ENCODE measurements at places on chromosomes 6 and 20.

GRCh38 chr6:167211881-167212712 is 54.3 kb upstream of the GPR31 start:
- DNase-seq = no peak

DNA sequence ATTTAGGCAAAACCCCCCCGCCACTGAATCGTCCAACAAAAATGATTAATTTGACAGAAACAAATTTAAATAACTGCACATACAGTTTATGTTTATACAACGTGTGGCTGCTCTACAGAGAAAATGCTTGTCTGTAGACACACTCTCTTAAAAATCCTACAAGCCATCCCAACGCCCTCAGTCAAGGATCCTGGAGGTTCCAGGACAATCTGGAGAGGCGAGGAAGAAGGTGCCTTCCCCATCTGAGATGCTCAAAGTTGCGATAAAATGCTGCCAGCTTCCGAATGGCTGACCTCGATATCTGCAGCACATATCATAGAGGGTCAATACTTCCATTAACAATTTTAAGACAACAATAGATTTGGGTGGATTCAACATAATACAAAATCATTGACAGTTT is 25.3 kb downstream of the ZNF217 start:
- DNase-seq = no peak

DNA sequence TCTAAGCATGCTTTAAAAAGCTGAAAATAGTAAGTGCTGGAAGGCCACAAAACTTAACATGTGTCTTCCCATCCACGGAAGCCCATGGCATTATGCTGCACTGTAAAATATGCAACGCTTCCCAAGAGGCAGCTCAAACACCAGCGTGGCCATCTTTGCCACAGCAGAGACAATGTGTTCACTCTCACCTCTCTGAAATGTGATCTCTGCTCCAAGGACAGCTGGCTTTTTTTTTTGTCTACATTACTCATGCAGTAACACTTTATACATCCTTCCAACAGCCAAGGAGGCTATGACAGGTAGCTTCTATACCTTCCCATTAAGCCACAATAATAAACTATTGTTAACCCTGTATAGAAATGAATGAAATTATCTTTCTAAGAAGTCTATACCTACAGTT is 49.2 kb downstream of the BLOC1S5 start:
- DNase-seq = no peak

- no peak for DNase-seq
Measured at GRCh38 chr20:35502352-35502751, 27.1 kb downstream of the C20orf173 start.

GRCh38 chr20:2314759-2315439 is 19.1 kb downstream of the TGM3 start:
- DNase-seq = no peak

DNA sequence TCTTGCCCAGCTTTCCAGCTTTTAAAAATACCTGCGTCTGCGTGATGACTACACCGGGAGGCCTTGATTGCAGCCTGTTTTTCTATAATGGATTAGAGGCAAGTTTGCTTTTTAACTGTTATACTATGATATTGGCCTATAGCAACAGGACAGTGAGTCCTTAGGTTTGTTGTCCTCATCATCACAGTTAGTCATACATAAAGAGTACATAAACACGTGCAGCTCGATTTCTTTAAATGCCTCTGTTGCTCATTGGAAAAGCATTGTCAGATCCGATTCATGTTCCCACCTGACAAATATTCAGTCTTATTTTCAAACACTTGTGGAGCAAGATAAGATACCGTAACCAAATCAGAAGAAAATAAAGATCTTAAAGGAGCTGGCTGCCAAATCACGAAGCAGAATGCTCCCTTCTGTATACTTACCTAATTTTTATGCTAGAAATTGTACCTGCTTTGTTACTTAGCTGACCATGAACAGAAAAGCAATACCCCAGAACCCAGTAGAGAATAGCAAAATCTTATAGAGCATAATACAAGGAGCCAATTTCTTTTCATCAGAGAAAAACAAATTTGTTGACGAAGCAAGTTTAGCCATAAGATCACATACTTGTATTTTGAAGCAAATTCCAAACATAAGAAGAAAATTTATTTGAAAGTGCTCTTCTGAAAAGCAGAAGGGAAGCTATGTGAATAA is 100.4 kb downstream of the TMEM200A start:
- DNase-seq = no peak

DNA sequence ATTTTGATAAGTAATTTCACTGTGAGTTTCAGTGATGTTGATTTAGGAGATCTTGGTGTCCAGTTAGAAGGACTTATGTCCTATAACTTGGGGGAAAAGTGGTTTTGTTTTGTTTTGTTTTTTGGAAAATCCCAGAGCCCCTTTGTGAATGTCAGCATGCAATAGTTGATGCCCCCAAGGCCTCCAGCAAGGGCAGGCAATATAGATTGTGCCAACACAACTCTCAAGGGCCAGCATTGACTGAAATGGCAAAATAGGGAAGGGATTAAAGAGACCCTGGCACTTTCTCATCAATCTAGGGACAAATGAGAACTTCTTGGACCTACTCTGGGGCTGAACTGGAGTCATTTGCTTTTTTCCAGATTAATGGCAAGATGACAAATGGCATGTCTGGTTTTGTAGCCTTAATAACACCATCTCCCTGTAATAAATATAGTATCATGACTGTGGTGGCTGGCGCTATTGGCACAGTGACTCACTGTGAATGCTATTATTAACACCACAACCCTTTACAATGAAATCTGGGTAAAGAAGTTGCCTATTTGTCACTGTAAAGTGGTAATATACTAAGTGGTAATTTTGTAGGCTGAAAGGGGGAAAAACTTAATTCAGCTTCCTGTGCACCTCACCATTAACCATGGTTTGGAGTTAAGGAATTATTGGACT is 51.8 kb downstream of the ABRACL start:
- no peak for DNase-seq

- DNase-seq = no peak
Measured at GRCh38 chr6:166305562-166306117, 2.6 kb downstream of the PRR18 start.

DNA sequence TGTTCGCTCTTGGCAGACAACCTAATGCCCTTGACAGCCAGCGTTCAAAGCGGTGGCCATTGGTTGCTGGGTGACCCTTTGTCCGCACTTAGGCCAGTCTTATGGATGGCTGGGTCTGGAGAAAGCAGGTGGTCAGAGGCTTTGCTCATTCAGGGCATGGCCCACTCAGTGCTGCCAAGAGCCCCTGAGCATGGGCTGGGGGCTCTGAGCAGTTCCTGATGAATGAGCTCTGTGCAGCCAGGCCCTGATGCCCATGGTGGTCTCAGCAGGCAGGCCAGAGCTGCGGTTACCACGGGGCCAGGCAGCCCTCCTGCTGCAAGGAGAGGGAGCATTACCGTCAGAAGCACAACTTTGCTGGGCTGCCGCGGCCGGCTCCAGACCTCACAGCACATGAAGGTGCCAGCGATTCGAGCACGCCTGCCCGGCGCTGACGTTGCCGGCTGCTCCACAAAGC is 36.3 kb downstream of the CDH4 start:
- no peak for DNase-seq

GRCh38 chr6:118980063-118980462 is 45.1 kb upstream of the MCM9 start:
- no peak for DNase-seq

- DNase-seq = no peak
Measured at GRCh38 chr6:156599366-156599765, 177.8 kb upstream of the ARID1B start.

GRCh38 chr6:135994857-135995544 is 143.5 kb downstream of the PDE7B start:
- no peak for DNase-seq

- DNase-seq = no peak
Measured at GRCh38 chr6:108156938-108157233, 8.9 kb upstream of the NR2E1 start.

- DNase-seq = no peak
Measured at GRCh38 chr6:111220383-111221031, 133.2 kb downstream of the SLC16A10 start.

GRCh38 chr20:51446230-51446629 is 96.3 kb downstream of the NFATC2 start:
- no peak for DNase-seq

DNA sequence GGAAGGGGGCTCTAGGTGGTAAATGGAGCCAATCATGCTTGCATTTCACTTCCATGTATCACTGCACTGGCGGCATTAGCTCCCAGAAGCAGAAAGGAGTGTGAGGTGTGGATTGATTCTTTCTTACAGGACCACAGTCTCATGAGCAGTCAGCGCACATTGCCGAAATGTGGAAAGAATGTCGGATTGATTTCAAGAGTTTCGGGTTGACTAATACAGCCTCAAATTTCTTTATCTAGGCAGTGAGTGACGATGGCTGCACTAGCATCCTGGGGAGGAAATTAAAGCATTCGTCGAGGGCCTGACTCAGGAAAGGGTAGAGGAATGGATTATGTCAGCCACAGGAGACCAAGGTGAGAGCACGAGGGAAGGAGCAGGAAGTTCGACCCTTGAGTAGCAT is 222.8 kb upstream of the CDYL start:
- DNase-seq = no peak

DNA sequence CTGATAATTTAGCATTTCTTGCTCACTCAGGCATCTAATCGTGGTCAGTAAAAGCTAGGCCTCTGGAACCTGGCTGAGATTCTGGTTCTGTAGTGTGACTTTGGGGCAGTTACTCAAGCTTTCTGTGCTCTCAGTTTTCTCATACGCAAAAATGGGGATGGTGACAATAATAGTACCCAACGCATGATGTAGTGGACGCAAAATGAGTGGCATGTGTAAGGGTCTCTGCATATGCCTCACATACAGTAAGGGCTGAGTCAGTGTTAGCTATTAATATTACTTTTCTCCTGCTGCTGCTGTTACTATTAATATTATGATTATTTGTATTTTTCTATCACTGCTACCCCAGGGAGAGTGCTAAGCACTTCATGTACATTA is 686 bp downstream of the GINS1 start:
- DNase-seq = no peak

GRCh38 chr6:65545920-65546319 is 161.1 kb downstream of the EYS start:
- no peak for DNase-seq

DNA sequence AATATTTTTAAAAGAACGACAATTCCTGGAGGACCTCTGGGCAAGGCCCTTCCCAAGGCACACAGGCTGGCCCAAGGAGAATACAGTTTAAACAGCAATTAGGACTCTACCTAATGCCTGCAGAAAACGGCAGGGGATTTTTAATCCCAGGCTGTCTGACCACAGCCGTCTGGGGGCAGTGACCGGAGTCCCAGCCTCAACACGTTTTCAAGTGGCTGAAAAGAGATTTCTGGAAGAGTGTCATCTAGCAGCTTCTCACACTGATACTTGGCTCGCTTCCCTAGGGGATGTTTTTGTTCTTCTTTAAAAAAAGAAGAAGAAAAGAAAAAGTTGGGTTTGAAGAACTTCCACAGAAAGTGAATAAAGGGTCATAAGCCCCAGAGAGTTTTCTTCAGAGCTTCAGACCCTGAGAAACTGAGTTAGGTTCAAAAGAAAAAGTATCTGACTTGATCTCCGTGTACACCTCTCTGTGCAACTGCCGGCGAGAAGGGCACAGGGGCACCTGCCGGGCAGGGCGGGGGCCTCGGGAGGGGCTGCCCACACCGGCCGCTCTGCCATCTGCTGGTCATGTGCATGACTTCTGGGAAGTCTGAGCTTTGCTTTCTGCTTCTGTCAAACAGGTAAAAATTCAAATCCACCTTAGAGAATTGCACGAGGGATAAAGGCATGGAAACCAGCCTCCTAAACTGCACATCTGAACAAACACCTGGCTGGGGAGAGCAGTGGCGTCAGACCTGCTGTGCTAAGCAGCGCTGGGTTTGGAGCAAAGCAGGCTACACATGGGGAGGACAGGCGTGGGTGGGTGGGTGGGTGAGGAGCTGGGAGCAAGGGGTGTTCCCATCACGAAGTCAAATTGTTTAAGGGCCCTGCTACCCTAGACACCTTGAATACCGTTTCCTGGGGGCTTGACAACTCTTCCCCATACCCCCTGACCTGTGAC is 33.0 kb downstream of the RRBP1 start:
- peak; percentile 4 for DNase-seq

Data from stimulated activated CD8-positive, alpha-beta memory T cell treated with anti-CD3 and anti-CD28 coated beads, Interleukin-12 subunit alpha, Interleukin-12 subunit beta, amount 100 ng/mL, for 1 hour (primary cell).